ENCODE measurements at places on chromosomes 16 and 17.

DNA sequence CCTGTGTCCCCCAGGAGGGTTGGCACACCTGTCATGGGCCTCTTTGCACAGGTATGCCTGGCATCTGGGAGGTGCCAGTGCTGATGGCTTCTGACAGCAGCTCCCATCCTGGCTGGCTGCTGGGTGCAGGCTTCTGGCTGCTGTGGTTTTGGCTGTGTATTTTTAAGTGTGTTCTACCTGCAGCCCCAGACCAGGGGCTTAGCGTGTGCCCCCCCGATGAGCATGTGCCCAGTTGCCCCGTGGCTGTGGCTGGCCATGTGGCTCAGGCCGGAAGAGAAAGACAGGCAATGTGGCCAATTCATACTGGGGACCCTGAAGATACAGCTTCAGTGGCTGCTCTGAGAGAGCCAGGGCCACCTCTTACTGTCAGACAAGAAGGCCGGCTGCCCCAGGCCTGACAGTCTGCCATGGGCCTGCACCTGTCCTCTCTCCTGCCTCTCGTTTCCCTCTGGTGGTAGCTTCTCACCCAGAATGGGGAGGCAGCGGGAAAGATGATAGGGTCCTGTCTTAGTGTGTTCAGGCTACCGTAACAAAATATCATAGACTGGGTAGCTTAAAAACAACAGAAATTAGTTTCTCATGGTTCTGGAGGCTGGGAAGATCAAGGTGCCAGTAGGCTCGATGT is 37.6 kb upstream of the LGALS9 start:
- DNase-seq: no peak

- DNase-seq: no peak
Observed at GRCh38 chr17:79330696-79331095, 256.1 kb downstream of the ENGASE start.

GRCh38 chr16:28549301-28549899 is 4.3 kb upstream of the SGF29 start:
- DNase-seq: no peak

GRCh38 chr17:75020331-75021110 is 8.1 kb downstream of the MRPL58 start:
- no peak for DNase-seq

DNA sequence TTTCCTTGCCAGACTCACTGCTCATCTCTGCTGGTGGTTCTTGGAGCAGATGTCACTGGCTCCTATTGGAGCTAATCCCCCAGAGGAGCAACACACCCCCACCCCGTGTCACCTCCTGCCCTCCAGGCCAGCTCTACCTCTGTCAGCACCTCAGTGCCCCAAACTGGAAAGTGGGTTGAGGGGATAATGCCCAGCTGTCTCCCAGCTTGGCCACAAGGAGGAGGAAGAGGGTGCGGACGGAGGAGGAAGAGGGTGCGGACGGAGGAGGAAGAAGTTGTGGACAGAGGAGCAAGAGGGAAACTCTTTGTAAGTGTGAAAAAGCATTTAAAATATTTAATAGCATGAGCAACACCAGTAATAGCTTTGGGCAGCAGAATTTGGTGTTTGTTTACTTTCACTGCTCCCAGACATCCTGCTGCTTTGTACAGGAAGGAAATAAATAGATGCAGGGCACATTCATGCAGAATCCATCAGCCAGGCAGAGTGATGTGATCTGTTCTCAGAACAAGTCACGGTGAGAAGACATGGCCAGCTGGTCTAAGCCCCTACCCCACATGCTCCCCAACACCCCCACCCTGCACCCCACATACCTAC is 82.5 kb downstream of the C17orf67 start:
- no peak for DNase-seq

- no peak for DNase-seq
Observed at GRCh38 chr17:70624211-70624610, 454.9 kb downstream of the KCNJ2 start.

GRCh38 chr17:22514315-22514714 is 822.0 kb downstream of the KCNJ18 start:
- DNase-seq: no peak

DNA sequence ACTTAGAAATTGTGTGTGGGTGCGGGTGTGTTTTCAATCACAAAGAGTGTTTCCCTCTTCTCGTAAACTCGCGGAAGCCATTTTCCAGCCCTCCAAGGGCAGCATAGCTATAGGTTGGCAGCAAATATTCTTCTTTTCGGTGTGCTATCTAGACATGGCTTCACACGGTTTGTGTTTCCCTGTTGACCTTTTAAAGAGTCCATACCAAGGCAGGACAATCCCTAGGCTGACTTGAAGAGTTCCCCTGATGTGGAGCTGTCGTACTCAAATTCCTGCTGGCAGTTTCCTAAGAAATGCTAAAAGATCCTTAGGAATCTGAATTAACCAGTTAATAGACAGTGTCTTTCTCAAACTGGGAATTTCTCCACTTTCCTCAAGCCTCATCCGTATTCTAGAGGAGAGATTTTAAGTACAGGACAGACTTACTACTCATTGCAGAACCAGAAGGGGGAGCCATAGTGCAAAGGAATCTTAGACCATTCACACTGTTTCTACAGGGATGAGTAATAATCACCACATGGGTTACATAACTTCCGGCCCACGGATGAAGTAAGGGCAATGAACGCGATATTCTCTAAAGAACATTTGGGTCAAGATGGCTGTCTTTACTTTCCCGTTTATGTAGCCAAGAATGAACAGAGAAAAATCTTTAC is 288.6 kb upstream of the ELAC2 start:
- DNase-seq: no peak

- DNase-seq: no peak
Observed at GRCh38 chr16:15928261-15929104, 20.9 kb upstream of the ABCC1 start.

GRCh38 chr16:49618955-49619354 is 237.0 kb downstream of the ZNF423 start:
- no peak for DNase-seq

DNA sequence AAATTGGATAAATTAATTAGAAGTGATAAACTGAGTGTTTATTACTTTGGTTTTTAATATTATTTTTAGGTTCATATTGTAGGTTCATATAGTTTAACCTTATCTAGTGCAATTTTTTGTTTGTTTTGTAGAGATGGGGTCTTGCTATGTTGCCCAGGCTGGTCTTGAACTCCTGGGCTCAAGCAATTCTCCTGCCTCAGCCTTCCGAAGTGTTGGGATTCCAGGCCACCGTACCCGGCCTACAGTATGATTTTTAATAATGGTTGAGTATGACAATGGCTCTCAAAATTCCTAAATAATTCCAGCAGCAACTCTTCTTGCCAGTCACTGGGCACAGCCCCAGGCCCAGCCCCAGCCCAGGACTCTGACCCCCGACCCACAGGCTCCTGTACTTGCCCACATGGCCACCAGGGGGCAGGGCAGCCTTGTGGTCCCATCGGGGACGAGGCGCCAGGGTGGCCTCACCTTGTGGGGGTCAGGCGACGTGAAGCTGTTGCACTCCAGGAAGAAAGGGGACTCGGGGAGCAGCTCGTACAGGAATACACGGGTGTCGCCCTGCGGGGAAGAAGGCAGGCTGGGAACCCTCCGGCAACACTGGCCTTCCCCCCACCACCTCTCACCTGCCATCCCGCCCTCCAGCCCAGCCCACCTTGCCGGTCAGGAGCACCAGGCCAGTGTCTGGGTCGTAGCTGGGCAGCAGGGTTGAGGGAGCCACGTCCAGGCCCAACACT is 7.9 kb upstream of the PAM16 start:
- DNase-seq: peak; percentile 51

DNA sequence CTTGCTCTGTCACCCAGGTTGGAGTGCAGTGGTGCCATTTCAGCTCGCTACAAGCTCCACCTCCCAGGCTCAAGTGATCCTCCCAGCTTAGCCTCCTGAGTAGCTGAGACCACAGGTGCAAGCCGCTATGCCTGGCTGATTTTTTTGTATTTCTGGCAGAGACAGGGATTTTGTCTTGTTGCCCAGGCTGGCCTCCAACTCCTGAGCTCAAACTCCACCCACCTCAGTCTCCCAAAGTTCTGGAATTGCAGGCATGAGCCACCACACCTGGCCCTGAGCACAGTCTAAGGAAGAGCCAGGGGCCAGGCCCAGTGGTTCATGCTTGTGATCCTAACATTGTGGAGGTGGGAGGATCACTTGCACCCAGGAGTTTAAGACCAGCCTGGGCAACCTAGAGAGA is 21.8 kb upstream of the BCO1 start:
- no peak for DNase-seq
